ENCODE measurements at places on chromosomes 4 and X.

GRCh38 chrX:119539872-119540271, 25.3 kb downstream of the STEEP1 start:
- no peak for DNase-seq

GRCh38 chr4:177118596-177118995, 191.1 kb upstream of the NEIL3 start:
- DNase-seq, result no peak

GRCh38 chrX:49308604-49309269, 5.3 kb downstream of the GAGE10 start:
- no peak for DNase-seq

DNA sequence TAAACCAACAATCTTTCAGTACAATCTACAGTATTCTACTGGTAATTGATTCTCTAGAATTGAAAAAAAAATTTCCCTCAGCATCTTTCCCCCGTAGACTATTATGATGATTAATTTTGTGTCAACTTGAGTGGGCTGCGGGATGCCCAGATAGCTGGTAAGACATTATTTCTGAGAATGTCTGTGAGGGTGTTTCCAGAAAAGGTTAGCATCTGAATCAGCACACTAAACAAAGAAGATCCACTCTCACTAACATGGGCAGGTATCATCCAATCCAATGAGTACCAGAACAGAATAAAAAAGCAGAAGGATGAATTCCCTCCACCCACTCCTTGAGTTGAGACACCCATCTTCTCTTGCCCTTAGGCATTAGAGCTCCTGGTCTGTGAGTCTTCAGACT, 186.1 kb upstream of the MAB21L2 start:
- DNase-seq, result no peak

DNA sequence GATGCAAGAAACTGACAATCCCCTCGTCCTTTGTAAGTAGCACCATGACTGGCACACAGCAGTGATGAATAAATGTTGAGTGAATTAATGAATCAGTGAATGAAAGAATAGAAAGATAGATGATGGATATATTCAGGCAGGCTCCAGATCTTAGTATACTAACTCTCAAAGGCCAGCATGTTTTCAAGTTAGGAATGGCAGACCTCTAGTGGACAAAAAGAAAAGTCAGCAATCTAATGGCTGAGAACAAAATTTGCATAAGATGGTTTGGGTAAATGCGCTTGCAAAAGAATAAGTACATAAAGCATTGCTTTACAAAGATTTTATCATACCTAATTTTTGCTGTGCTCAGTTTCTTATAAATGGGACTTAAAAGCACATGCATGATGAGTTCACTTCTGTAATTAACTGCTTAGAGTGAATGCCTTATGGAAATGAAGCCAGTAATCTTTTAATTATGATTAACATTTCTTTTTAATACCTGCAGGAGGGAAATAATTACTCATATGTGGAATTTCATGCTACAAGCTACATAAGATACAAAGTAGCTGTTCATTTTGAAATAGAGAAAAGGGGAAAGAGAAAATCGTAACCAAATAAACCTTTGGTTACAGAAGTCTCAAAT, 126.9 kb upstream of the GPRIN3 start:
- DNase-seq, result peak; percentile 20

Measured in left renal pelvis (tissue), 4 donors.